ENCODE measurements at places on chromosomes 6 and 20.

DNA sequence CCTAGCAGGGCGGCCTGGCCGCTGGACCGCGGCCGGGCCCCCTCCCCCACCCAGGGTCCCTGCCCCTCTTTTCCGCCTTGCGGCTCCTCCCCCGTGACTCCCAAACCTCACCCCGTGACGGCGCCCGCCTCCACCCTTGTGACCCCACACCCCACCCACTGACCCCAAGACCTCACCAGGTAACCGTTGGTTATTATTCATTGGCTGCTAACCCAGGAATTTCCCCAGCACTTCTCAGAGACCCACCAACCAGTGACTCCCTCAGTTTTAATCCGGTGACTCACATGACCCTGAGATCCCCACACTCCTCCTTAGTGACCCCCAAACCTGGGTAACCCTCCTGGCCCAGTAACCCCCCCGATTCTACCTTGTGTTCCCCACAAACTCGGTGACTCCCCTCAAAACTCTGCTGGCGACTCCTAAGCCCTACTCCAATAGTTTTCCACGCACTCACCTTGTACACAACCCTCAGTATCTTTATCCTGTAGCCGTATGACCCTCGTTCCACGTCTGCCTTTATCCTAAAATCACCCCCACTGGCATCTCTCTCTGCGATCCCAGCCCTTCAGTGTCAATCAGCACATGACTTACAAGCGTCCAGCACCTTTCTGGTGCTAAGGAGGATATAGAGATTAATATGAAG lies 534 bp downstream of the ZNF76 start:
- peak; percentile 69 for DNase-seq

DNA sequence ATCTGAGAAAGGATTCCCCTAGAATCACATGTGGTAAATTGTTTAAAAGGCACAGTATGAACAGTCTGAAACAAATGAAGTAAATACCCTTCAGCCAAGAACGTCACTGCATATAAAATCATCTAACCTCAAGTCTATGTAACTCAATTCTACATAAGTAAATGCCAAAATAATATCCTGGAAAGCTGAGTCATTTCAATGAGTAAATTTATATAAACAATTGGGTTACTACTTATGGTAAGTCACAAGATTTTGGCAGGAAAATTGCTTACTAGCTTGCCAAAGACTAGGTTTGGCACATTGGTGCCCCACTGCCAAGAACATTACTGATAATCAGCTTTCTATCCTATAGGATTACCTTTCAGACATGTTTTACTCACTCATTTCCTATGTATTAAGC lies 8.4 kb downstream of the GMDS start:
- no peak for DNase-seq

- no peak for DNase-seq
These were observed 33.3 kb downstream of the HMGN3 start for GRCh38 chr6:79201143-79201542.

GRCh38 chr6:109336221-109336961 lies 45.9 kb downstream of the CD164 start:
- DNase-seq: no peak

- DNase-seq: no peak
These were observed 108.4 kb upstream of the MAFB start for GRCh38 chr20:40797425-40797824.

GRCh38 chr6:8075704-8076103 lies 11.5 kb upstream of the BLOC1S5 start:
- DNase-seq: no peak

- no peak for DNase-seq
These were observed 50.5 kb upstream of the ECI2 start for GRCh38 chr6:4185846-4186245.

DNA sequence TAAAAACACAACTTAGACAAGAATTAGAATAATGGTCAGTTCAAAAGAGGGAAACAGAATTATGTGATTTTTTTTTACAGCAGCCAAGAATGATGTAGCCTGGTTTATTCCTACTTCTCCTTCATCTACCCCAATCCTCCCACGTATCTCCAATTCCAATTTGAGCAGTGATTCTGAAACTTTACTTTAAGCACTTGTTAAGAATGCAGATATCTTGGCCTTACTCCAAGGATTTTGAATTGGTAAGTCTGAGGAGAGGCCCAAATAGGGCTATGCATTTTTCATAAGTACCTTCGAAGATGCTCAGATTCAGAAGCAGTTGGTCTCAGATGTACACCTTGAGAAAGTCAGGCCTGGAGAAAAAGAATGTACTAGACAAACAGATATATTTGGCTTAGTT lies 233.4 kb upstream of the FLRT3 start:
- no peak for DNase-seq

GRCh38 chr6:56440551-56440981 lies 193.2 kb upstream of the COL21A1 start:
- DNase-seq: no peak

GRCh38 chr6:68628161-68628560 lies 6.9 kb upstream of the ADGRB3 start:
- no peak for DNase-seq

GRCh38 chr20:50814438-50815161 lies 19.7 kb downstream of the BCAS4 start:
- DNase-seq: no peak

DNA sequence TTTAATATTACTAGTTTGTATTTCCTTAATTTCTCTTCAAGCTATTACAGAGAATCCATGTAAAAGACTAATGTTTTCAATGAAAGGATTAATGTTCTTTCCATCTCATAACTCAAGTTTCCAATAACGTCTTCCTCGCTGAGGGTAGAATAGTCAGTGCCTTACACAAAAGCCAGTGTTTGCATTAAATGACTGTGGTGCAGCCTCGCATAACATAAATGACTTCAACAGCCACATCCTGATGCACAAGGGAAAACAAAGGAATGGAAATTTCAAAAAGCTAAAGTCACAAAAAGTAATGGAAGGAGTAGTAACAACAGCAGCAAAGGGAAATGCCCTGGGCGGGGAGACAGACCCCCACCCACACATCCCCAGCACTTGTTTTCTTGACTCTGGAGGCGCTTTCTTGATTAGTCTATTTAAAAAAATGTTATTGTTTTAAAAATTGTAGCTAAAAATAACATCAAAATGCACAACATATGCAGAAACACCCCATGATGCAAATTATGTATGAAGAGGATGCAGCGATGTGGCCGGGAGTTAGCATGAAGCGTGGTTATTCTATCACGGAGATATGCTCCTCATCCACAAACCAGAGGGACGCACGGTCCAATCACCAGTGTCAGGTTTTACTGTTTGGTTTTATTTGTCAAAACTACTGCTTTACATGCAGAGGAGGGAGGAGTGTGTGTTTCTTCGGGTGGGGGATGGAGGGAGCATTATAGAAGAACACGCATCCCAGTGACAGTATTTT lies 228.6 kb downstream of the GMPR start:
- DNase-seq: no peak

DNA sequence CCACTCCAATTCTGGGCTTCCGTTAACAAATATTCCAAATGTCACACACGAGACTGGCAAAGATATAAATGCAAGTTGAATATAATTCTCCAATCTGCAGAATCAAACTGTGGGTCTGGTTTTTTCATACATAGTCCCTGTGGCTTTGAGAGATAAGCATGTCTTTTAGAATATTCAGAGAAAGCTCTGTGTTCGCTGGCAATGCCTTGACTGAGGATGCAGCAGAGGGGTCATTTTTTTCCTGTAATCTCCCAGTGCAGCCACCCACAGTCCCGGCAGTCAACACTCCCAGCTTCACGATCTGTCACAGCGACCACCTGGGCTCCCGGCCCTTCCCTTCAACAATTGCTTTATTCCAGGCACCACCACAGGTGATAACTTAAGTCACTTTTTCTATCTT lies 30.5 kb downstream of the MUC22 start:
- no peak for DNase-seq

DNA sequence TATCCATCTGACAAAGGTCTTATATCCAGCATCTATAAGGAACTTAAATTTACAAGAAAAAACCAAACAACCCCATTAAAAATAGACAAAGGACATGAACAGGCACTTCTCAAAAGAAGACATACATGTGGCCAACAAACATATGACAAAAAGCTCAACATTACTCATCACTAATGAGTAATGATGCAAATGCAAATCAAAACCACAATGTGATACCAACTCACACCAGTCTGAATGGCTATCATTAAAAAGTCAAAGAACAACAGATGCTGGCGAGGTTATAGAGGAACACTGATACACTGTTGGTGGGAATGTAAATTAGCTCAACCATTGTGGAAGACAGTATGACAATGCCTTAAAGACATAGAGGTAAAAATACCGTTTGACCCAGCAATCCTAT lies 13.9 kb downstream of the MACROD2 start:
- DNase-seq: no peak

- DNase-seq: no peak
These were observed 64.2 kb downstream of the FKBP5 start for GRCh38 chr6:35624341-35625070.

DNA sequence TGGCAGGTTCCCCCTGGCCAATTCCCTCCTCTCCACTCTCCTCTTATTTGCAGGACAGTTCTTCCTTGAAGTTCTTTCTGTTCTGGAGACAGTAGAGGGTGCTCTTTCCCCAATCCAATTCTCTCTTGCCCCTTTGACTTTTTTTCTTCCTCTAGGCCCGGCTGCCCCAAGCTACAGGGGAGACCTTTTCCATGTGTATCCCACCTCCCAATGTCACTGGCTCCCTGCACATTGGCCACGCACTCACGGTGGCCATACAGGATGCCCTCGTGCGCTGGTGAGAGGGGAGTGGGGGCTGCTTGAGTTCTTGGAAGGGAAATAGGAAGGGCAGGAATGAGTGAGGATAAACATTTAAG lies 1.5 kb downstream of the VARS2 start:
- DNase-seq: no peak

GRCh38 chr6:34333858-34334257 lies 58.6 kb downstream of the NUDT3 start:
- no peak for DNase-seq

DNA sequence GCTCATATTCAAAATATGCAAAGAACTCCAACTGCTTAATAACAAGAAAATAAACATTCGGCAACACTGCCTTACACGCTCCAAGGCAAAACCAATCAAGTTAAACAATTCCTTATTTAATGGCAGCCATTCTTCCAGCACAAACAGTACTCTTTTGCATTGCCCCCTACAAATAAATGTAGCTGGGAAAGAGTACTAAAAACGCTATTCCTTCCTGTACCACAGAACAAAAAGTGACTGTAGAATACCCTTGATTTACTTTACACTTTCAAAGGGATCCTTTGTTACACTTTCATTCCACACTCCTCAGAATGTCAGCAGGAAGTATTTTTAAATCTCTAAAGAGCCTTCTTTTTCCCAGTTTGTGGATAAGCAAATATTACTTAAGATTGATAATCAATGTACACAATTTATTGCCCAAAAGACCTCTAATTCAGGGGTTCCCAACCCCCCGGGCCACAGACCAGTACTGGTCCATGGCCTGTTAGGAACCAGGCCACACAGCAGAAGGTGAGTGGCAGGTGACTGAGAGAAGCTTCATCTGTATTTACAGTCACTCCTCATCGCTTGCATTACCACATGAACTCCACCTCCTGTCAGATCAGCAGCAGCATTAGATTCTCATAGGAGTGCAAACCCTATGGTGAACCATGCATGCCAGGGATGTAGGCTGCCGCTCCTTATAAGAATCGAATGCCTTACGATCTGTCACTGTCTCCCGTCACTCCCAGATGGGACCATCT lies 51.6 kb downstream of the MBOAT1 start:
- DNase-seq: no peak

All from activated naive CD4-positive, alpha-beta T cell treated with anti-CD3 and anti-CD28 coated beads, Interleukin-2, amount 50 U/mL, for 16 hours (primary cell).